ENCODE measurements at places on chromosomes 2 and 18.

GRCh38 chr18:24000613-24001490 is 13.7 kb upstream of the TTC39C start:
- DNase-seq = no peak

DNA sequence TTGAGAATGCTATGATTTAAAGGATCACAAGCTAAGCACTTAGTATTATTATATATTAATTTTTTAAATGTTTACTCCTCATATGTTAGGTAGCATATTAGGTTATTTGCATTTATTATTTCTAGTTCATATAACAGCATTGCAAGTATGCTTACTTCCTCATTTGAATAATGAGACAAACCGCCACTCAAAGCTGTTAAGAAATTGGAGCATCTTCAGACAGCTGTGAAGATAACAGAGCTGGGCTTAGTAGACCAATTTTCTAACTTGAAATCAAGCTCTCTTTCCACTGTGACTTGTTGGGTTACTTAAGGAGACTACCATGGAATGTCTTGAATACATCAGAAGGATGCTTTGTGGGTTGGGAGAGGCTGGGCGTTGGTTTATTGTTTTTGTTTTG is 139.3 kb downstream of the ASXL3 start:
- no peak for DNase-seq

DNA sequence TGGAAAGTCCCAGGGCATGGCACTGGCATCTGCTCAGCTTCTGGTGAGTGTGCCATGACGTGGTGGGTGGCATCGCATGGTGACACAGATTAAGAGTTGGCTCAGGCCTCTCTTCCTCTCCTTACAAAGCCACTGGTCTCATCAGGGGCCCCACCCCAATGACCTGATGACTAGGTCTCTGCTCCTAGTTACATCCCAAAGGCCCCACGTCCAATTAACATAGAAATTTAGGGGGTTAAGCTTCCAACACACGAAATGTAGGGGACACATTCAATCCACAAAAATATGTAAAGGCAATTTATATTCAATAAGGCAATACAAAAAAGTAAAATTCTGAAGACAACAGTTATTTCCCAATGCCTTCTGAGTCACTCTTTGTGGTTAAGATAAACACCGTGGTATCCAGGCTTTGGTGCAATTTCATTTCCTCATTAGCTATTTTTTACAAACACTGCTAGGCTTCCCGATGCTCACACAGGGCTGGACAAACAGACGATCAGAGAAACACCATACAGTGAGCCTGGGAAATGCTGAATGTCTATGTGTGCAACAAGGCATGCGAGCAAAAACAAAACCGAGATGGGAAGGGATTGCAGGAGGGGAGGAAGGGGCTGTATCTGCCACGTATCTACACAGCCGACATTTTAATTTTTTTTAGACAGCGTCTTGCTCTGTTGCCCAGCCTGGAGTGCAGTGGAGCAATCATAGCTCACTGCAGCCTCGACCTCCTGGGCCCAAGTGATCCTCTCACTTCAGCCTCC is 67.2 kb downstream of the MBP start:
- DNase-seq = no peak

DNA sequence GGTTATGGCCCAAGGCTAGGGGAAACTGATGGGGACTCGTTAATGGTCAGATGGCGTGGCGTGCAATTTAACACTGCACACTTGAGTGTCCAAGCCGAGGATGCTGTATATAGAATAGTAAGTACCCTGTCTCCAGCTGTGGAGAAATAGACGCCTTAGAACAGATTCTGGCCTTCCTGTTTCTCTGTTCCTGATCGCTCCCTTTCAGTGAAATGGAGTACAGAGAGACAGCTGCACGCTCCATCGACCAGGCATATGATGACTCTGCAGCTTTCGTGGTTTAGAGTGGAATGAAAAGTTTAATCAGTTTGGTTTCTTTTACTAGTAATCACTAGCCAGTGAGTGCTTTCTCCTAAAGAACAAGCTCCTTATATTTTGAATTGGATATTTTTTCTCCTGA is 213.4 kb downstream of the NEDD4L start:
- DNase-seq = no peak

- no peak for DNase-seq
Observed at GRCh38 chr2:141856215-141856919, 274.4 kb downstream of the LRP1B start.

- no peak for DNase-seq
Observed at GRCh38 chr18:79611040-79611681, 68.4 kb upstream of the CTDP1 start.

- DNase-seq = no peak
Observed at GRCh38 chr2:179932786-179933185, 71.4 kb upstream of the ZNF385B start.

- DNase-seq = no peak
Observed at GRCh38 chr2:217816396-217816869, 186.4 kb downstream of the TNS1 start.

GRCh38 chr2:145807554-145807953 is 1287.6 kb upstream of the ZEB2 start:
- DNase-seq = no peak

- no peak for DNase-seq
Observed at GRCh38 chr2:16640001-16640700, 25.5 kb downstream of the CYRIA start.

DNA sequence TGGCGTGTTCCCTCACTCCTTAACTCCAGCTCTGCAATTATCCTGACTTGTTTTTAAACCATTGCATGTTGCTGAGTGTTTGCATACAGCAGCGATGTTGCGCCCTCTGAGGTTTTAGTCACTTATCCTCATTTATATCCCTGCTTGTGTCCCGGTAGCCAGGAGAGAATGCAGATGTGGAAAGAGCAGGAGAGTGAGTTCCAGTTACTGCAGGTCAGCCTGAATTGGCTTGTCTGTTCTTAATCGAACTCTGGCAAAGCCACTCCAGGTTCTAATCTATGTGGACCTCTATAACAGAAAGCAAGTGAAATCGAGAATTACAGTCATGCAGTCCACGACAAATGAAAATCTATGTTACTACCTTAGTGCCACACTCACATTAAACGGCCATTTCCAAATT is 295.1 kb upstream of the REV1 start:
- no peak for DNase-seq

- no peak for DNase-seq
Observed at GRCh38 chr18:10003866-10004265, 90.0 kb downstream of the VAPA start.
